Renal cortex interstitium (tissue), 15 donors: ENCODE measurements at places on chromosomes 2 and 18.
A peak's percentile ranks its signal among the peaks of the same experiment; 100 is the strongest.

GRCh38 chr18:26477828-26478466, 70.4 kb downstream of the KCTD1 start:
- DNase-seq, result no peak

GRCh38 chr18:5439986-5440696, 103.7 kb downstream of the EPB41L3 start:
- DNase-seq, result no peak

GRCh38 chr2:172086241-172087206, 1.2 kb downstream of the DLX1 start:
- DNase-seq, result no peak

DNA sequence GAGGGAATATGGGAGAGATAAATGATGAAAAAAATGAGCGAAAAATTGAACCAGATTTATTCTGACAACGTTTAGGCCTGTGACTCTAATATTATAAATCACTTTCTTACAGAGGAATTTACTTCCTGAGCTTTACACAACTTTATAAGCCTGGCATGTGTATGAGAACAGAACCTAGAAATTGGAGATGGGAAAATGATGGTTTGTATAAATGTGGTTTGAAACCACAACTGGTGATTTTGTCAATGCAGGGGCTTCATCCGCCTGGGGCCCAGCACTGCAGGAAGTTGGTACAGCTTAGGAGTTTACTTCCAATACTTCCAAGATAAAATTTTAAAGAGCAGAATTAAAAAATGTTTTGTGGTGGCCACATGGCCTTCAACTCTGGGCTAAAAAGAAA, 82.3 kb downstream of the VAPA start:
- DNase-seq, result no peak

DNA sequence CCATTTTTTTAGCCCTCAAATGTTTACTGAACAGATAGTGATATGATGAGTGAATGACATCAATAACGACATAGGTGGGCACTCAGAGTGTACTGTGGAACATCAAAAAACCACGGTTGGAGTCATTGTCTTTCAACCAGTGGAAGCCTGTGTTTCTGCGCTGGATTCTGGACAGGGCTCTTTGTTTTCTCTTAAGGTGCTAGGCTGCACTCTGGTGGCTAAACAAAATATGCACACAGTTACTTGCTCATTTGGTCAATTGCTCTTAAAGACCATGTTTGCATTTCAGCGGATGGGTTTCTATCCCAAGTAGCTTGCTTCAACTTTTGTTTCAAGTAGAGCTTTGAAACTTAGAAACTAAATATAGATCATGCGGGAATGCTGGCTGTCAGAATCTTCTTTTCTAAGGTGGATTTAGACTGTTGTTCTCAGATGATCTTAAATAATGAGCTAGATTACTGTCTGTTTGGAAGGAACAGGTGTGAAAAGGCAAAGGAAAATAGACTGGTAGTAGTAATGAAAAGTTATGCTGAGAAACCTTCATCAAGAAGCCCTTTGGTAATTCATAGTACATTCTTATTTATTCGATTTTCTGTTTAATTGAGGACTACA, 48.5 kb upstream of the LYPD6B start:
- peak; percentile 80 for DNase-seq

DNA sequence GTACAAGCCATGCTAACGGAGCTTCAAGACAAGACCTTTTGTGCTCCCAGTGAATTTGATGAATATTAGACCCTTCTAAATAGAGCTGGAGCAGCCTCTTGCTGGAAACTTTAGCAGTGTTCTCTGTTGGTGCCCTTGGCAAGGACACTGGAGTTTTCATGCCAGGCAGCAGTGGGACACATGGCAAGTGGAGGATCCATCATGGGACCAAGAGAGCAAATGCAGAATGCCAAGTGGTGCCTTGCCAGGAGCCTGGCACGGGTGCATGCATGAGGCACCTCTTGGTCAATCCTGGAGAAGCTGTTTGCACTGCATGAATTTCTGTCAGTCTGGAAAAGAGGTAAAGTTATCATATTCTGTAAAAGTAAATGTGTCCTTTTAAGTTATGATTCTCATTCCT, 59.1 kb downstream of the NETO1 start:
- no peak for DNase-seq

GRCh38 chr2:238938401-238939055, 90.6 kb downstream of the TWIST2 start:
- DNase-seq, result no peak

GRCh38 chr2:29643196-29643595, 278.2 kb downstream of the ALK start:
- no peak for DNase-seq

DNA sequence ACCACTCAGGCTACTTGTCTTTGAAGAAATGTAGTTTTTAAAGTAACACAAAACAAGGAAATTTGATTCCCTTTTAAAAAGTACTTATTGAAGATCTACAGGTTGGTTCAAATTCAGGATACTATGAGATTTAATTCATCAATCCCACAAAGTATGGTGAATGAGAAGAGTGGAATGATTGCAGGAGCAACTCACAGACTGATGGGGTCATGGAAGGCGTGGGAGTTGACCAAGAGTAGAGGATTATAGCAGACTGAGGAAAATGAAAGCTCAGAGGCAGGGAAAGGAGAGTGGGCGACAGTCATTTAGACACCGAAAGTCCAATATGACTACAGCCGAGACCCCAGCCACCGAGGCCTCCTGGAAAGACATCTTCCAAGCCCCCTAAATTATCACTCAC, 12.5 kb upstream of the DAPL1 start:
- DNase-seq, result no peak

DNA sequence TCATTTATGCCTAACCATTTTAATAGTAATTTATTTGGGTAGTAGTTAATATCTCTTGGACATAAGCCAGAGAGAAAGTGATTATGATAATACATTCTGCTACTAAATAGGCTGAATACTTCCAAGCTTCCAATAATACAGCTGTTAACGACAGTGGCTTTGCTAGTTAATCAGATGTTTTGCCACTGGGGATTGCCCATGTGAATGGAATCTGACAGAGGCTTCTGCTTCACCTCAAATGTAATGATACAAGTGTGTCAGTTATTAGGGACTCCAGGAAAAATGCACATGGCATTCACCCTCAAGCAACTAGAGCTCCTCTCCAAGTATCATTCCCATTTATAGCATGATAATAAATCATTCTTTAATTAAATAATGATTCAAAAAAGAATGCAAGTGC, 185.0 kb upstream of the TMEFF2 start:
- DNase-seq, result no peak

- DNase-seq, result no peak
These were observed 222.5 kb upstream of the SESTD1 start for GRCh38 chr2:179487010-179487731.

- DNase-seq, result no peak
These were observed 634.5 kb downstream of the ZEB2 start for GRCh38 chr2:143885461-143885860.

GRCh38 chr2:150152230-150152629, 335.2 kb downstream of the RND3 start:
- no peak for DNase-seq

DNA sequence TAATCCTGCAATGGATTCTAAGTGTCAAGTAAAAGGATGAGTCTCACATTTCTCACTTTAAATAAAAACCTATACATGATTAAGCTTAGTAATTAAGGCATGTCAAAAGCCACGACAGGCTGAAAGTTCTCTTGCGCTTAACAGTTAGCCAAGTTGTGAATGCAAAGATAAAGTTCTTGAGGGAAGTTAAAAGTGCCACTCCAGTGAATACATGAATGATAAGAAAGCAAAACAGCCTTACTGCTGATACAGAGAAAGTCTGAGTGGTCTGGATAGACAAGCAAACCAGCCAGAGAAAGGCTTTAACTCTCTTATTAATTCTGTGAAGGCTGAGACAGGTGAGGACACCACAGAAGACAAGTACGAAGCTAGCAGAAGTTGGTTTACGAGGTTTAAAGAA, 12.7 kb downstream of the THOC1 start:
- DNase-seq, result no peak

DNA sequence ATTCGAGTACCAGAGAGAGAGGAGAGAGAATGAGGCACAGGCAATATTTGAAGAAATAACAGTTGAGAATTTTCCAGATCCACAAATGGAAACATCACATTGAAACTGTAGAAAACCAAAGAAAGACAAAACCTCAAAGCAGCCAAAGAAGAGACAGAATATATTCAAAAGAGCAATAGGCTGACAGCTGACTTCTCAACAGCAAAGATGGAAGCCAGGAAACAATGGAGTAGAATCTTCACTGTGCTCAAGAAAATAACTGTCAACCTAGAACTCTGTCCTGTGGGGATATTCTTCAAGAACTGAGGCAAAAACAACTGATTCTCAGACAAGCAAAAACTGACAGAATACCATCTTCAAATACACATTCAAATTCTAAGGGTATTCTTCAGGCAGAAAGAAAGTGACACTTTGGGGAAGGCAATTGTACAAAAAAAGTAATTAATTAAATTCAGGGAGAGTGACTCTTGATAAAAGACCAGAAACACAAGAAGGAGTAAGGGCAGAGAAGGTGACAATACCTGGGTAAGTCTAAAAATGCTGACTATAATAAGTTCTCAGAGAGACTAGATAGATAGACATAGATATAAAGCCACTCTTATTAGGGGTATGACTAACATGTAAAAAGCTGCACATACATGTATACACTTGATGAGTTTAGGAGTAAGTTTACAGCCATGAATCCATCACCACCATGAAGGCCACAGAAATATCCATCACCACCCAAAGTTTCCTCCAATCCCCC, 25.6 kb downstream of the ANKMY1 start:
- no peak for DNase-seq

DNA sequence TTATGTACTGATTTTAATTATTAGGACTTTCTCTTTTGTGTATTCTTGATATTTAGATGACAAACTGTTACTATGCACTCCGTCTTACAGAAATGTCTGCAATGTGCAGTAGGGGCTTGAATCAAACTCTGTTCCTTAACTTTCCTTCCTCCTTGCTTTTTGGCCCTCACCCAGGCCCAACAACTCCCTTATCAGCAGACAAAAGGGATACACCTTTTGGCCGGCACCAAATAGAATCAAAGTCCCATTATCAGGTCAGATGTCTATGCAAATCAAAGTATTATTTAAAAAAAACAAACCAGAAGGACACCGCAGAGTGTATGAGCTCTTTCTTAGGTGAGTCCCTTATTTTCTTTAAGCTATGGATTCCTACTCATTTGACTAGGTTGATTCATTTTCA, 116.3 kb upstream of the SERPINE2 start:
- DNase-seq, result no peak

DNA sequence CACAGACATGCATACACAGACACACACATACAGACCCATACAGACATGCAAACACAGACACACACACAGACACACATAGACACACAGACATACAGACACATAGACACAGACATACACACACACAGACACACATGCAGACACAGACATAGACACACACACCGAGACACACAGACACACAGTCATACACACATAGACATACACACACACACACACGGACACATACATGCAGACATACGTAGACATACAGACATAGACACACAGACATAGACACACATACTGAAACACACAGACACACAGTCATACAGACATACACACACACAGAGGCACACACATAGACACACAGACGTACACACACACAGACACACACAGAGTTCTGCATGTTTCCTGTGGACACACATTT, 26.9 kb downstream of the INHBB start:
- no peak for DNase-seq

DNA sequence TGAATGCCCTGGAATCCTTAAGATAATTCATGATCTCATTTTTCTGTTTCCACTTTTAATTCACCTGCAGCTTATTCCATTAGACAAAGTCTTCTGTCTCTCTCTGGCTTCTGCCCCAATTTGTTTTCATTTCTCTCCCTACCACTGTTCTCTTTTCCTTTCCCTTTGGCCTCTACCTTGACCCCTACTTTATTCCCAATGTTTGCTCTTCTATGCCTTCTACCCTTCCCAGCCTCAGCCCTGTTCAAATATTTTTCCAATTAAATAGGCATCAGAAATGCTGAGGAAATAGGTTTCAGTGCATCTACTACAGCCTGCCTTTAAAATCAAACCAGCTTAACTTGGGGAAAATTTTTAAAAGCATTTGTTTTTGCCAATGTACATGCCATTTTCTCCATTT, 443.7 kb upstream of the CWC22 start:
- no peak for DNase-seq

DNA sequence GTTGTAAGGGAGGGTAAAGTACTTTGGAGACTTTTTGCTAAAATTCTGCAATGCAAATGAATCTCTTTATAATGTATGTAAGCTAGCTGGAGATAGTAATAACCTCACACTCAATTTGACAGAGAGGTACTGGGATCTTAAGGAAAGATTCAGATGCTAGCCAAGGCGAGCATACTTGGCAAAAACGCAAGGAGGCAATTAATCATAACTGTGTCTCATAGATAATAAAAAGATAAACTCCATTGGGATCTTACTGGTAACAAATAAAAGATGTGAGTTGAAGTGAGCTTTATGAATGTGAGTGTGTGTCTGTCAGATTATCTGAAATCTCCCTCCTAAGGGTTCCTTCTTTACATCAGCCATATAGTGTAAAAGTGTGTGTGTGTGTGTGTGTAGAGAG, 533.0 kb downstream of the TMX3 start:
- DNase-seq, result no peak

DNA sequence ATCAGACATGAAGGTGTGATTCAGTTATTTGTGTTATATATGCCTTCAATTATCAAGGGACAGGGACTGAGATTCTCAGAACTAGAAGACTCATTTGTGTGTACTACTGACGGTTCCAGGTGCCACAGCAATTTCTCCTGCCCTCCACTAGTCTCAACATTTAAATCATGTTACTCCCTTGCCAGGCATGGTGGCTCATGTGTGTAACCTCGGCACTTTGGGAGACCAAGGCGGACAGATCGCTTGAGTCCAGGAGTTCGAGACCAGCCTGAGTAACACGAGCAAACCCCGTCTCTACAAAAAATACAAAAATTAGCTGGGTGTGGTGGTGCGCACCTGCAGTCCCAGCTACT, 1.1 kb downstream of the CNDP2 start:
- DNase-seq, result no peak

GRCh38 chr2:23420840-23421476, 36.0 kb downstream of the KLHL29 start:
- DNase-seq, result no peak

GRCh38 chr2:238107525-238108422, 7.6 kb downstream of the ESPNL start:
- DNase-seq, result no peak

DNA sequence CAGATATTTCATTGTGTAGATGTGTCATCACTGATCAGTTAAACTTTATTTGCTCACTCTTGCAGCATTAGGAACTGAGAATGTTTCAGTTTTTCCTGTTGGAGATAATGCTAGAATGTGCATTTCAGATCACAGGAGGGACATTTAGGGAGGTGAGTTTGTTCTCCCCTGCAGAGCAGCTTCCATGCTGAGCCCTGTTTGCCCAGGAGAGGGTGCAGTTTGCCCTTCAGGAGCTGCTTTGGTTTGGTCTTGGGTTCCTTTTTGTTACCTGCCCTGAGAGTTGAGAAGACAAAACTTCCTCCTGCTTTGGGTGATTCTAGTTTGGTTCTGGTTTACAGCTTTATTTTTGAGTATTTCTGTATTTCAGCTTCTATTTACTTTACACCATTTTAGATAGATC, 49.9 kb downstream of the DGKD start:
- DNase-seq, result no peak

GRCh38 chr2:239540174-239540573, 139.4 kb upstream of the HDAC4 start:
- DNase-seq, result no peak
